ENCODE measurements at places on chromosomes 7 and 10. TPM values are rescaled to one million over a fixed set of nuclear protein-coding genes. Genes with fewer than 3 reads are reported as not detected.
A peak's percentile ranks its signal among the peaks of the same experiment; 100 is the strongest.

DNA sequence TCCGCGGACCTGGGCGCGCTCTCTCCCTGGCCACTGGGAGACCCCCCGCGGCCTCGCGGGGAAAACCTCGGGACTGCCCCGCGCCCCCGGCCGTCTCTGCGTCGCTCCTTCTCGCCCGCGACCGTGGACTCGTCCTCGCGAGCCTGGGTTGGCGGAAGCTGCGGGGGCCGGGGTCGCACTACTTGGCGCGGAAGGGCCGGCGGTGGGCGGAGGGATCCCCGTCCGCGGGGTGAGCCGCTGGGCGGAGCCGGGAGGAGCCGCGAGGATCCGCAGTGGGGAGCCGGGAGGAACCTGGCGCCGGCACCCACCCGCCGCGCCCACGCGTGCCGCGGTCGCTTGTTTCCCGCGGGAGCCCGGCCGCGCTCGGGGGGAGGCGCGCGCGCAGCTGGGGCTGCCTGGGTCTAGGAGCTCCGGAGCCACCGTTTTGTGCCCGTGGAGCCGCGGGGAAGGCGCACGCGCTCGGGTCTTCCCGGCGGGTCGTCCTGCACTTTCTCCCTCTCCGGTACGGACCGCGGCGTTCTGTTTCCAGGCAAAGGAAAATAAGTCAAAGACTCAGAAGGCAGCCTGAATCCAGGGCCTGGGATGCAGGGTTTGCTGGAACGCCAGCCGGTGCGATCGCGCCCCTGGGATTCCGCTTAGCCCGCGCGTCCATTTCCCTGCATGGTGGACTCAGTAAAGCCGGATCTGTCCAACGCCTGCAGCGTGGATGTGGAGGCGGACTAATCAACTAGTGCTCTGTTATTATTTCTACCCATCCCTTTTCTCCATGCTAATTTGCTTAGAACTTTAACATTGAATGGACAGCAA, 28.7 kb upstream of the KMT2C start:
- peak; percentile 80 for DNase-seq

DNA sequence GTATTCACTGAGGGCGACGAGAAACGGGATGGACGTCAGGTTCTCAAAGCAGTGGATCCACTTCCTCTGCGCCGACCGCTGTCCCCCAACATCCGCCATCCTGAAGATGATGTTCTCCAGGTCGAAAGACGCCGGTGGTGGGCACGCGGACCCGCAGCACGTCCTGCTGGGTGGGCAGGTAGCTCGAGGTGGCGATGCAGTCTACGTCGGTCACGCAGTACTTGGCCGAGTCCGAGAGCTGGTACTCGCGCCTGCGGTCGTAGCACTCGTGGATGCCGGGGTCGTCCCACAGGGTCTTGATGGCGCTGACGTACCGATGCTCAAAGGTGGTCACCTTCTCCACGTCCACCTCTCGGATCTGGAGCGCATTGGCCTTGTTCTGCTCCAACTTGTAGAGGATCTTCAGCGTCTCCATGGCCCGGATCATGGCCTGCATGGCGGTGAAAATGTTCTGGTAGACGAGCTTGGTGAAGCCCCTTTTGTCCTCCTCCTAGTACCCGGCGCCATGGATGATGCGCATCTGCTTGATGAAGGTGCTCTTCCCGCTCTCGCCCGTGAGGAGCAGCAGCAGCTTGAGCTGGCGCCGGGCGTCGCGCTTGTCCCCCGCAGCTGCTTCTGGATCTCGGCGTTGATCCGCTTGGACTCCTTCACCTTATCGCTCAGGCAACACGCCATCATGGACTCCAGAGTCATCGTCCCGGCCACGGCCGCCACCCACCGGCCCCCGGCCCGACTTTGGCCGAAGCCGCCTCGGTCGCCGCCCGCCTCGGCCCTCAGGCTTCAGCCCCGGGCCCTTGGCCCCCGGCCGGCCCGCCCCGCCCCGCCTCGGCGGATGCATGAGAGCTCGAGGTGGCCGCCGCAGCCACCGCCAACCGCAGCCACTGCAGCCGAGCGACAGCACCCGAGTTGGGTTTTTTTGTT, 122.9 kb upstream of the KCTD7 start:
- no peak for DNase-seq

GRCh38 chr10:131755200-131755599, 145.6 kb upstream of the PPP2R2D start:
- no peak for DNase-seq

GRCh38 chr7:91050677-91051076, 213.6 kb upstream of the FZD1 start:
- no peak for DNase-seq

DNA sequence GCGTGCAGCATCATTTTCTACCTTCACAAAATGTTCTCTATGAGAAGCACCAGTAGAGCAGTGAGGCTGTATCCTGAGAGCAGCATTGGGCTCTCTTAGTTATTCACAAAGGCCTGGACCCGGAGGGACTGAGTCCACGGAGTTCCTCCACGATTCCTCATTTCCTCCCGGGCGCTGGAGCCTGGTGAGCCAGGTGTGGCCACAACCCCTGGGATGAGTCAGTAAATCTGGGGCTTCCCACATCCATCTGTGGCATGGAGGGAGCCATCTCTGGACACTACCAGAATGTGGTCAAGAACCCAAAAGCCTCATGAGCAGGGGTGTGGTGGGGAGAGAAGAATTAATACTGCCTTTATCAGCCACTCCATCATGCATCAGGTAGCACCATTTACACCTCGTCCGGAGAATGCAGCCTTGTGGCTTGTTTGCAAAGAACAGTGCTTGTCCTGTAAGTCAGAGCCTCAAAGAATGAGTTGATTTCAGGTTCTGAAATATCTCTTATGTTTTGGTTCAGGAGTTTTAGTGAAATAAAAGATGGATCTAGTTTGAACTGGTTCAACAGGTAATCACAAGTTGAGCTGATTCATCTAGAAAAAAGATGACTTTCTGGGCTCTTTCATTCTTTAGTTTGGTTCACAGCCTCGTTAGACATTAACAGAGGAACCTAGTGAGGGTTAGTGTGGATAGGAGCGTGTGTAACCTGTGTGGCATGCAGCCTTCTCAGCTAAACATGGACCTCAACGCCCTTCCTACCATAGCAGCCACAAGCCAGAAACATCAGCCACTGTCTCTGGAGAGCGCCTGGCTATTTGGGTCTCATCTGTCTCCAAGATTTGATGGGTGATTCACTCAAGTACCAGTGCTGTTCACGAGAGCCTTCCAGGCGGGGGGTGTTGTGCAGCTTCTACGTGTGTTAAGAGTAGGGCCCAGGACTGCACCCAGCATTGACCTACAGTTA, 95.2 kb downstream of the WDR37 start:
- peak; percentile 11 for DNase-seq

DNA sequence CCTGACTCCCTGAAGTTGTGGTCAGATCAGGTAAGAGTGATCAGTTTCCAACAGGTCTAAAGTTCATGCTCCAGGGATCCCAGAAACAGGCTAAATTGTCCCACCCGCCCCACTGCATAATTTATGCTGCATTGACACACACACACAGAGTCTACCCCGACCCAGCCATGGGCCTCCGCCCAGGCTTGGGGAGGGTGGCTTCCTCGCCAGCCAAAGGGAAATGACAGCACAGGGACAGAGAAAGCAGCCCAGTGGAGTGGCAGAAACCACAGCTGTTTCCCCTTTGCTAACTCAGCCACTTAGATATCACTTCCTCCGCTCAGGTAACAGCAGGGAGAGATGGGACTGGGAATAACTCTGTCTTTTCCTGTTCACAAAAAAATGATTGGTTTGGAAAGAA, 9.4 kb downstream of the SH3PXD2A start:
- no peak for DNase-seq

DNA sequence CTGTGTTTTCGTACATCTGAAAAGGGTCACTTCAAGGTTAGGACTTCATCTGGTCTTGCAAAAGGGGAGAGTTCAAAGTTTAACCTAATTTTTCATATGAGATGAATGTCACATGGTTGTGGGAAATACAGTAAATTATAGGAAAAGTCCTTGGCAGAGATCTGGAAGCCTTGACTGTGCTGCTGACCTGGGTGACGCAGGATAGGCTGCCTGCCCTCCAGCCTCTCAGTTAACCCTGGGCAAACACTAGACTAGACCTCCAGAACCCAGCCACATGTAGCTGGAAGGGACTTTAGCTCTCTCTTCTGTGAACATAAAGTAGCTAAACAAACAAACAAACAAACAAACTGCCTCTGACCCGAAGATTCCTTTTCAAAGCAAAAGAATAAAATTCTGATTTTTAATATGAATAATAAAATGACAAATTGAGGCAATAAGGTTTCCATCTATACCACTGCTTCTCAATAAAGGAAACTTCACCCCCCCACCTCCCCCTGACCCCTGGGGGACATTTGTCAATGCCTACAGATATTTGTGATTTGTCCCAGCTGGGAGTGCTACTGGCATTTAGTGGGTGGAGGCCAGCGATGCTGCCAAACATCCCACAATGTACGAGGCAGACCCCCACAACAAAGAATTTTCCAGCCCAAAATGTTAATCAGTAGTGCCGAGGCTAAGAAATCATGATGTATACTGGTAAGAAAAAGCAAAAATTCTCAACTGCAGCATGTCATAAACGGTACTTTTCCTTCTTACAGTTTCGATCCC, 75.2 kb upstream of the PRR15 start:
- no peak for DNase-seq

DNA sequence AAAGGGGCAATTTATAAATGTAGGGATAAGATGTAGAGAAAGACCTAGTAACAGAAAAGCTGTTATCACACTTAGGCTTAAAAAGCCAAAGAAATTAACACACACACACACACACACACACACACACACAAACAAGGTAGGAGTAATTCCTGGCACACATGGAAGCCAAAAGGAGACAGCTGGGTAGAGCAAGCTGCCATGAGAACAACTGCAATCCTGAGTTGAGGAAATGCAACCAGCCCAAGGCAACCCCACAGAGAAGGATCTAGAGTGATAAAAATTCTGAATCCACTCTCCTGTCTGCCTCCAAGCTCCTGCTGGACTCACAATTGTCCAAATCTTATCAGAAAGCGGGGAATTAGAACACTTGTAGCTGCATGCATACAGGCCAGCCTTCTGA, 229.1 kb upstream of the DGKB start:
- DNase-seq: no peak

- no peak for DNase-seq
Observed at GRCh38 chr10:132517951-132518521, 19.6 kb upstream of the INPP5A start.

DNA sequence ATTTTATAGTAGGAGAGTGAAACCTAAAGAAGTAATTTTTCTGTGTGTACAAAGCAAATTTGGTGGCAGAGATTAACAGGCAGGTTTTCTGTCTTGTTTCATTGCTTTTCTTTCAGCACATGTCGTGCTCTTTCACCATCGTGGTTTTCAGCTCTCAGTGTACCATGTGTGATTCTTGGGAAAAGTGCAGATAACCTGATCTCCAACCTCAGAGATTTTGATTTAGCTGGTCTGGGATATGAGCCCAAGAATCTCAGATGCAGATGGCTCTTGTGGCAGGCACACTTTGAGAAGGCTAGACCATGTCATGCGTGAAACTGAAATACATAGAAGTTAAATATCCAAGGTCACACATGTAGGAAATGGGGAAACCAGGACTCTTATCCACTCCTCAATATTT, 317.4 kb downstream of the EXOC4 start:
- no peak for DNase-seq

The BEND7 gene
- 55.2 TPM for total RNA-seq

The RPEL1 gene
- not detected for total RNA-seq

The ACTL6B gene
- total RNA-seq: 1.2 TPM

The MAGI2 gene
- total RNA-seq: 11.2 TPM

The CALHM3 gene
- 0.93 TPM for total RNA-seq

The OR2A12 gene
- total RNA-seq: 0.06 TPM

The FRG2B gene
- not detected for total RNA-seq

The OR13A1 gene
- total RNA-seq: 0.79 TPM

The AOAH gene
- total RNA-seq: 4.6 TPM
